SHP77 (cell line): ENCODE measurements at places on chromosomes 12 and 14.

DNA sequence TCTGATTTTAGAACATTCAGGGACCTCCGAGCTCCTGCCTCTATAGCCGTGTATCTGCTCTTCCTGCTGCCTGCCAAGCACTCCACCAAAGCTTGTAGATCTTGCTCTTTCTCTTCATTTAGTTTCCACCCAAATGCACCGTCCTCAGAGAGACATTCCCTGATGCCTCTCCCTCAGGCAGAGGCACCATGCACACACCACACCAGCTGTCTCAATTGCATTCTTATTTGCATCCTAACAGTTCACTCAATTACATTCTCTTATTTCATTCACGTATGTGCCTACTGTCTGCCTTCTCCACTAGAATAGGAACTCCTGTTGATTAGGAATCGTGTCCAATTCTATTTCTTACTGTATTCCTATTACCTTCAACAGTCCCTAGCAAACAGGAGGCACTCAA is 845.4 kb upstream of the TMEM132C start:
- no peak for DNase-seq

- no peak for DNase-seq
Observed at GRCh38 chr12:72277415-72277814, 5.2 kb downstream of the TRHDE start.

- DNase-seq = no peak
Observed at GRCh38 chr14:94710731-94711130, 59.2 kb downstream of the GSC start.

- no peak for DNase-seq
Observed at GRCh38 chr12:25825446-25825845, 133.0 kb upstream of the RASSF8 start.

DNA sequence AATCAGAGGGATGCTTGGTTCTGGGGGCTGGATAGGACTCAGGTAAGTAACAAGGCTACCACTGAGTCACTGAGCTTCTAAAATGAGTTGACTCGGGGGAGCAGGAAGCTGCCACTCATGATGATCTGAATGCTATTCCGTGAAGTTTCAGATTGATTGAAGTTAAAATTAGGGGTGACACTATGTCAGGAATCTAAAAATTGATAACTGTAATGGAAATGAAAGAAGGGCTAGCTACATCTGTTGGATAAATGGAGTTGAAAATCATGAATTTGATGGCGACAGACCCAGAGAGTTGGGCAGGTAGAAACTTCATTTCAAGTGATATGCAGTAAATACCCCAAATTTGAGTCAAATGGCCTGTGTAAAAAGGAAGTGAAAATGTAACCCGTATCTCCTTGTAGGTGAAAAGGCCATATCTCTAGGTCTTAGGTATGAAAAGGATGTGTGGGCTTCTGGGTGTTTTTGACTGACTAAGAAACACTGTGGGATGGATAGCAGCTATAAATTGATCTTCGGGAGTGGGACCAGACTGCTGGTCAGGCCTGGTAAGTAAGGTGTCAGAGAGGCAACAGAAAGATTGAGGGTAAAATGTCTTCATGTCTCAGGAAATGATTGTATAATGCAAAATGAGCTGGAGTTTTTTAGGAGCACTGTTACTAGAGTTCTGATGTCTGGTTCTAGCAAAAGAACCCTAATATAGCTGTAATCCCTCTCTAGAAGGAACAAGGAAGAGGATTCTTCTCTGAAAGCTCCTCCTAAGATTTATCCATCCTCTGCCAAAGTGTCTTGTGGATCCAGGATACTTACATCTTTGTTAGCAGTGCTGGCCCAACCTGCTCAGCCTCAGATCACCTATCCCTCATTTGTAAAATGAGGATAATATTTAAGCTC is 57.3 kb downstream of the DAD1 start:
- DNase-seq = no peak

- DNase-seq = no peak
Observed at GRCh38 chr14:91341334-91341733, 76.3 kb downstream of the CCDC88C start.

- no peak for DNase-seq
Observed at GRCh38 chr14:74348241-74348734, at the start of gene VRTN. Gene VRTN, plus strand, starts transcription at chr14:74348471. Its CDS starts 8,313 bp downstream, at chr14:74356784.

- no peak for DNase-seq
Observed at GRCh38 chr12:4434706-4435425, 10.7 kb downstream of the FGF6 start.

DNA sequence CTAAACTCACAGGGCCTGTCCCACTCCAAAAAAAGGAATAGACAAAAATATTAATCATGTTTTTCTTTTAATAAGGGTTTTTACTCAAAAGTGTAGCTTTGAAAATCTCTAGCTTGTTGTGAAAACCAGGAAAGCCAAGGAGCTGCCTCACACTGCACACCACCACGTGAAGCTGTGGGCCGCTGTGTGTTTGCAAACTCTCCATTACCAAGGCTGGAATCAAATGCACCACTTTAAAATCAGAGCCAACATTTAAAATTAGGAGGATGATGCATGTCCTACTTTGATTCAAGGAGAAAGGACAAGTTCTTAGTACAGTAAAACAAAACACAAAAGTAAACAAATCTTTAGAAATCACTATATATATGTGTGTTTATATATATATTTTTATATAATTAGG is 83.0 kb downstream of the SETD3 start:
- no peak for DNase-seq

DNA sequence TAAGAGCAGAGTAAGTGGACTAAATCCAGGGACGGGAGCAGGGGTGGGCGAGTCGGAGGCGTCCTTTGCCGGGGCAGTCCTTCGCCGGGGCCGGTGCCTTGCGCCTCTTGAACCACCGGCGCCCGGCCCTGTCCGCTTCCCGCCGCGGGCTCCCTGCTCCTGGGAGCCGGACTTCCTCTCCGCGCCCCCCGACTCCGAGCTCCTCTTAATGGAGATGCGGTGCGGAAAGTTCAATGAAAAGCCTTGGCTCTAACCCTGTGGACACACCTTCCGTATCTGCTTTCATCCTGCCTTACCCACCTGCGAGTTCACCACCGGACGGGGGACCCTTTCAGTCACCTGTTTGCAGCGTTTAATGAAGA is 412 bp downstream of the FGFR1OP2 start:
- no peak for DNase-seq

DNA sequence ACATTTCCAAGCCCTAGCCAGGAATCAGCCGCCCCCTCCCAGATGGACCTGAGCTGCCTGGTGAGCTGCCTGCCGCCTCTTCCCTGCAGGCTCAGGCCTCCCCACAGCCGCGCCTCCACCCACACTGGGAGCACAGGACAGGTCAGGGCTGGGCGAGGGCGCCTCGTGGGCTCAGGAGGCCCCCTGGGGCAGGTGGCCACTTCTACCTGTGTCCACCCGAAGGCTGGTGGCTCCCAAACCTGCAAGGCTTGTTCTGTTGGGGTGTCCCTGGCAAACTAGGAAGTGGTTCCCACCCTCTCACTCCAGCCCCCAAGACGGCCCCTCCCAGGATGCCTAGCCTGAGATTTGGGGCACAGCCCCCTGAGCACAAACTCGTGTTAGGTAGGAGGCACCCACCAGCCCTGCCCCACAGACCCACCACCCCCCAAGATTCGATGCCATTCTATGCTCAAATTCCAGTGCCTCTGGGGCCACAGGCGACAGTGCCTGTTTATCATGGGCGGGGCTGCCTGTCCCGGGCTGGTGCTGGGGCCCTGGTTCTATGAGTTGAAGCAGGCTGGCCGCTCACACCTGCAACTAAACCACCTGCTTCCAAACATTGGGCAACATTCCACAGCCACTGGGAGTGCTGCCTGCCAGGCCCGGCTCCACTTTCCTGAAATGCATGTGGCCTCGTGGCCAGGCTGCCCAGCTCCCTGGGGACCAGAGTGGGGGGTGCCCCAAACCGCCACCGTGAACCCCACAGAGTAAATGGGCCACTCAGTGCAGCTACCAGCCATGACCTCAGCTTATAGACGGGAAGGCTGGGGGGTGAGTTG is 6.8 kb downstream of the MMP17 start:
- no peak for DNase-seq

GRCh38 chr12:6553051-6553868 is 2.6 kb downstream of the IFFO1 start:
- DNase-seq = no peak

DNA sequence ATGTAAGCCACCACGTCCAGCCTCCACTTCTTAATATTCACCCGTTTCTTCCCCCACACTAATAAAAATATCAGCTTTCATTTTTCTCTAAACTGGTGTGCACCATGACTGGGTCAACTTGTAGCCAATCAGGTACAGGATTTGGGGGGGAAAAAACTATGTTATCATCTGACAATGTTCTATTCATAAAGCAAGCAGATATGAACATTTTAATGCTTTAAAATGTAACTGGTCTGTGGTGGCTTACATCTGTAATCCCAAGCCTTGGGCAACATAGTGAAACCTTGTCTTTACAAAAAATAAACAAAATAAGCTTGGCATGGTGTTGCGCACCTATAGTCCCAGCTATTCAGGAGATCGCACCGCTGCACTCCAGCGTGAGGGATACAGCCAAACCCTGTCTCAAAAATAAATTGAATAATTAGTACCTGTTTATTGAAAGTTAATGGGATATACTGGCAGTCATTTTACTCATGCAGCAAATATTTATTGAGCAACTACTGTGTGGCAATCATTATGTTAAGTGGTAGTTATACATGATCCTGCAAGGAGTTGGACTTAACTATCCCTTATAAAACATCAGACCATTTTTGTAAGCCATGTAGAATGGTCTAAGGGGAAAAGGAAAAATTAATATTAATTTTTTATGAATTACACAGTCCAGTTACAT is 15.3 kb upstream of the ITPR2 start:
- DNase-seq = no peak

GRCh38 chr14:102184316-102185035 is 44.8 kb downstream of the WDR20 start:
- no peak for DNase-seq

DNA sequence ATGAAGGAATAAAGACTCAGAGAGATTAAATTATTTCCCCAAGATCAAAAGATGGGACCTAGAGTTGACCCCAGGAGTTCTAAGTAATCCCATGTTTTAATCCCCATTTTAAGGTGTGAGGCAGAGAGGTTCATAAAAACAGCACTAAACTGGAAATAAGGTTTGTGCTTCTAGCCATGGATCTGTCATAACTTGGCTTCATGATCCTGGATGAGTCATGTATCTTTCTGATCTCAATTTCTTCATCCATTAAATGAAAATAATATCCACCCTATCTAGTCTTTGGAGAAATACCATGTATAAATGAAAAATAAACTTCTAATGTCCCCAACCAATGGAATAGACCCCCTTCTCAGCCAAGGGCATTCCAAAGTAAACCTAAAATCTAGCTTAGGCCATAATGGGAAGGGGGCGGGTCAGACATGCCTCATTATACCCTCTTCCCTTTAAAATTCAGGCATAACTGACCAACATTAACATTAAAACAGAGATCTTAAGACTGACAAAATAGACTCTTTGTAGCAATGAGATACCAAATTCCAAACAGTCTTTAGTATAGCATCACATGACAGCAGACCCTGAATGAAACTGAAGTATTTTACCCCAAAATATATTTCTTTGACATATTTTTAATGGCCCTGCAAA is 47.8 kb downstream of the SLC41A2 start:
- DNase-seq = no peak

- no peak for DNase-seq
Observed at GRCh38 chr14:101065696-101066694, 162.5 kb upstream of the RTL1 start.

DNA sequence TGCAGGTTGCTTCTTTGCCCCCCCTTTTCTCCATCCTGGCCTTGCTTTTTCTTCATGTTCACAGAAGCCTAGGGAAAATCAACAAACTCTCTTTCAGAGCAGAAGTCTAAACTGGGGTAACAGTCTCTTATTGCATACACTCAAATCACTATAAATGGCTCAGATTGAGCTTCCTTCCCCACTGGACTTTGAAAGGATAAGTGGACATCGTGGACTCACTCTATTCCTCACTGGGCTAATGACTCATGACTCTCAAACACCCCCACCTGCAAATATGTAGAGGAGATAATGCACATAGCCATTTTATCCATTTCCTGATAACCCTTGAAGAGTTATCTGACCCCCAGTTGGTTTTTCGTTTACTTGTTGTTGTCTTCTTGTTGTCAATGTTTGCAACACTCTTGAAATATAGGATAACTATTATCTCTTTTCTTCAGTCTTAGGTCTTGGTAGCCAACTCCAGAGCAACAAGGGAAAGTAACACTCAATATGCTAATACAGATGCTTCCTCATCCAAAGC is 221.3 kb downstream of the PIK3C2G start:
- DNase-seq = no peak

- DNase-seq = no peak
Observed at GRCh38 chr14:42149609-42150261, 543.1 kb downstream of the LRFN5 start.

- DNase-seq = no peak
Observed at GRCh38 chr14:90534091-90534837, 137.4 kb downstream of the CALM1 start.

DNA sequence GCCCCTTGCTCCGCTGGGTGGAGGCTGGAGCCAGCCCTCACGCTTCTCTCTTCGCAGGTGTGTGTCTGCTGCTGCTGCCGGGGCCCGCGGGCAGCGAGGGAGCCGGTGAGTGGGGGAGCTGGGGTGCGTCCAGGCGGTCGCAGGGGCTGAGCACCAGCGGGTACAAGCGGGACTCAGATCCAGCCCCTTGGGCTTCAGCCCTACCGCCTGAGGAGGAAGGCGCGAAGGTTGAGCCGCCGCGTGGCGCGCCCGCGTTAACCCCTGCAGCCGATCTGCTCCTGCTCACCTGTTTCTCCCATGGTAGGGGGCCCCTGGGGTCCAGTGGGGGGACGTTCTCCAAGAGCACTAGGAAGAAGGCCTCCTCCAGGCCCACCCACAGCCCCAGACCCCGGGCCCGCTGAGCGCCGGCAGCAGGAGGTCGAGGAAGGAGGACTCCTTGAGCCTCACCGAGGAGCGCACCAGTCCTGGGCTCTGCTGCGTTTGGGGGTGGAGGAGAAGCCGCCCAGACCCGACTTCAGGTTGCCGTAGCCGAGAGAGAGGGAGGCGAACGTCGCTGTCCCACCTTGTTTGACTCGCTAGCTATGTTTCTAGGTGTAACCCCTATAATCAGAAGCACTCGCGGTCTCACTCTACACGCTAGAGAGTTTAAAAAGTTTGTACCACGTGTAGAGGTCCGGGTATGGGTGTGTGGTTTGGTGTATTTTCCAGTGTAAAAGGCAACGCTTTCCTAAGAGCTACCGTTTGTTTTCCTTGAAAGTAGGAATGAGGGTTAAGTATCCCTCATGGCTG is 834 bp downstream of the COCH start:
- no peak for DNase-seq

- DNase-seq = peak; percentile 56
Observed at GRCh38 chr14:50531595-50532501, 521 bp downstream of the MAP4K5 start.

GRCh38 chr12:68034567-68034966 is 45.3 kb downstream of the IFNG-AS1 start:
- no peak for DNase-seq

DNA sequence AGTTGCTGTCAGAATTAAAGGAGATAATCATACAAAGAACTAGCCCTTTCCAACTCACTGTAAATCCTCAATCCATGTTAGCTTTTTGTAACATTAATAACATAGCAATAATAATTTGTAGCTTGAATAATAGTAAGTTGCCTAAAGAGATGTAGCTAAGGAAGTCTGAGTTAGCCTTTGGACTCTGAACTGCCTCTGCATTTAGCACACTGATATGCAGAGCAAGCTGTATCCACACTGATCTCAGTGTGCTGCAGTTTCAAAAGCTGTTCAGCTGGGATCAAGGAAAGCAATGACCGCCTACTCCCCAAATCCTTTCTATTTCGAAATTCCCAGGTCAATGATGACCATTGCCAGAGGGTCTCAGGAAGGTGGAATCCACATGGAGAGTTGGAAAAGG is 99.3 kb upstream of the IFNG-AS1 start:
- DNase-seq = no peak

GRCh38 chr14:24353559-24354481 is 14.0 kb upstream of the RIPK3 start:
- DNase-seq = no peak

- DNase-seq = peak; percentile 77
Observed at GRCh38 chr12:89384050-89384758, 31.9 kb upstream of the DUSP6 start.
